Smooth muscle cell of the umbilical artery (primary cell): ENCODE measurements at places on chromosomes 5 and 9. TPM values are rescaled to one million over a fixed set of nuclear protein-coding genes. Genes with fewer than 3 reads are reported as not detected.

Gene ZNF462
- 17.2 and 24.3 TPM in 2 replicates for total RNA-seq

Gene SVEP1
- total RNA-seq = 9.2 and 15.4 TPM in 2 replicates

Gene CMYA5
- total RNA-seq = under 0.01 and 0.28 TPM in 2 replicates

Gene ST6GALNAC4
- 24.1 and 59.5 TPM in 2 replicates for total RNA-seq

Gene C9orf50
- total RNA-seq = not detected in 2 replicates

Gene SPATA31C1
- not detected in 2 replicates for total RNA-seq

Gene GARIN3
- not detected in 2 replicates for total RNA-seq

Gene QRFP
- not detected in 2 replicates for total RNA-seq

Gene GPR21
- total RNA-seq = 0.89 and 0.97 TPM in 2 replicates

Gene RFK
- 25.2 and 28.2 TPM in 2 replicates for total RNA-seq
